ENCODE measurements at places on chromosomes 7 and 10. TPM values are rescaled to one million over a fixed set of nuclear protein-coding genes. Genes with fewer than 3 reads are reported as not detected.

C10orf62 gene
- not detected for total RNA-seq

XPNPEP1 gene
- total RNA-seq: 50.6 TPM

ECHDC3 gene
- 1.4 TPM for total RNA-seq

SPAM1 gene
- not detected for total RNA-seq

SPRN gene
- 2.7 TPM for total RNA-seq

INMT gene
- total RNA-seq: not detected

NAT16 gene
- not detected for total RNA-seq

ABCF2 gene
- total RNA-seq: 70.8 TPM

TCF7L2 gene
- 18.1 TPM for total RNA-seq

CNNM1 gene
- 3.7 TPM for total RNA-seq

LIPJ gene
- total RNA-seq: not detected

SPDYE16 gene
- not detected for total RNA-seq

BICC1 gene
- 55.6 TPM for total RNA-seq

WDFY4 gene
- not detected for total RNA-seq

THNSL1 gene
- 3.9 TPM for total RNA-seq

IKZF1 gene
- total RNA-seq: not detected

CHRM2 gene
- total RNA-seq: 1.2 TPM

EVX1 gene
- total RNA-seq: not detected

MYOZ1 gene
- total RNA-seq: 0.48 TPM

STAG3 gene
- 0.91 TPM for total RNA-seq

NKX2-3 gene
- not detected for total RNA-seq

GTPBP4 gene
- total RNA-seq: 69.6 TPM

ZNF107 gene
- 3.4 TPM for total RNA-seq

GIMAP7 gene
- total RNA-seq: not detected

SH2D4B gene
- not detected for total RNA-seq

EBLN1 gene
- total RNA-seq: not detected

CFAP46 gene
- total RNA-seq: 1.3 TPM

GIMAP4 gene
- total RNA-seq: not detected

AUTS2 gene
- total RNA-seq: 0.02 TPM

BTBD16 gene
- not detected for total RNA-seq

CPXM2 gene
- total RNA-seq: not detected

TMEM120A gene
- total RNA-seq: 36.3 TPM

RTKN2 gene
- 3.3 TPM for total RNA-seq

MYO1G gene
- not detected for total RNA-seq

TFPI2 gene
- 41.6 TPM for total RNA-seq

ADGRA1 gene
- total RNA-seq: not detected

VENTX gene
- total RNA-seq: not detected

TAF6 gene
- 76.7 TPM for total RNA-seq

FRMD4A gene
- total RNA-seq: 94.4 TPM

CPEB3 gene
- 1.1 TPM for total RNA-seq

All from HFFc6 (cell line).